ENCODE measurements at places on chromosomes 7 and 10. TPM values are rescaled to one million over a fixed set of nuclear protein-coding genes. Genes with fewer than 3 reads are reported as not detected.

CALCR gene
- not detected for total RNA-seq

OR2A42 gene
- not detected for total RNA-seq

STEAP4 gene
- not detected for total RNA-seq

SPDYE11 gene
- total RNA-seq, result not detected

KEL gene
- total RNA-seq, result not detected

LIPF gene
- total RNA-seq, result not detected

MRLN gene
- not detected for total RNA-seq

ACSM6 gene
- not detected for total RNA-seq

ASB15 gene
- total RNA-seq, result not detected

AGR3 gene
- not detected for total RNA-seq

TDRD1 gene
- total RNA-seq, result not detected

GIGYF1 gene
- total RNA-seq, result 22.8 TPM

RPEL1 gene
- total RNA-seq, result 0.33 TPM

AGBL3 gene
- total RNA-seq, result 1.9 TPM

EPHB6 gene
- total RNA-seq, result 2.0 TPM

ANKRD61 gene
- not detected for total RNA-seq

KCP gene
- total RNA-seq, result not detected

RASA4B gene
- total RNA-seq, result 3.8 TPM

SEMA3A gene
- 23.2 TPM for total RNA-seq

NPTX2 gene
- 3.4 TPM for total RNA-seq

PAPSS2 gene
- 64.2 TPM for total RNA-seq

NUTM2D gene
- total RNA-seq, result 1.4 TPM

PBLD gene
- total RNA-seq, result 4.6 TPM

MEIG1 gene
- total RNA-seq, result not detected

CCDC3 gene
- total RNA-seq, result under 0.01 TPM

HGF gene
- 2.3 TPM for total RNA-seq

FAM241B gene
- total RNA-seq, result 0.48 TPM

GPR141 gene
- not detected for total RNA-seq
